NCI-H1436 (cell line): ENCODE measurements at places on chromosomes 2 and 18.

DNA sequence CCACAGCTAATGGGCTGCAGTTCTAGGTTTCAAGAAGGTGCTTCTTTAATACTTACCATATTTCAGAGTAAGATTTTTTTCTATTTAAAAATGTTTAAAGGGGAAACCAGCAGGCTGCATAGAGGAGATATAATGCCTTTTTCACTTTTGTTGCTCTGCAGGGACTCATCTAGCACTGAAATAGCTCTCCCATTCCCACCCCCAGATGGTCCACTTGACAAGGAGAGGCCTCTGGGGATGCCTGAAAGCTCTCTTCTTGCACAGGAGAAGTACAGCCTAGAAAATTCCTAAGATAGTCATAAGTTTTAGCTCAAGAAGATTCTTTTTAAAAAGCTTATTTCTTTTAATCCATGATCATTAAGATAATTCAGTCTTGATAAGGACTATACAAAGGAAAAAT lies 126.4 kb downstream of the CDH2 start:
- no peak for DNase-seq

- DNase-seq, result peak; percentile 37
Observed at GRCh38 chr2:71452565-71452964, 796 bp upstream of the DYSF start.

GRCh38 chr18:10833656-10834055 lies 307.8 kb downstream of the NAPG start:
- no peak for DNase-seq

GRCh38 chr2:239312741-239313667 lies 87.8 kb downstream of the HDAC4 start:
- no peak for DNase-seq

GRCh38 chr2:224126003-224126402 lies 86.9 kb upstream of the SERPINE2 start:
- DNase-seq, result no peak

- no peak for DNase-seq
Observed at GRCh38 chr18:40088130-40088529, 1866.9 kb upstream of the PIK3C3 start.

DNA sequence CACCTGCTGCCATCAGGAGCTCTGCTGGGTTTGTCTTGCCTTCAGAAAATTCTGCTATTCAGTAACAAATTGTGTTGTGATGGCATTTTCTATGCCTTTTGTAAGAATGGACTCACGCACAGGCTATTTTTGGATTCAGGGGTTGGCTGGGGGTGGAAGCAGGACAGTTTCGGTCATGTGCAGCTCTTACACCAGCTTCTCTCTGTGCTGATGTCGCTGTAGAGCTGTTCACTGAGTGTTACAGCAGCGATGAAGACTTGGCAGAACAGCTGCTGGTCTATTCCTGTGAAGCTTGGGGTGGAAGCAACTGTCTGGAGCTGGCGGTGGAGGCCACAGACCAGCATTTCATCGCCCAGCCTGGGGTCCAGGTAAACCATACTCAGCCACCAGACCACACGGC lies 49.2 kb downstream of the TRPM8 start:
- DNase-seq, result no peak

DNA sequence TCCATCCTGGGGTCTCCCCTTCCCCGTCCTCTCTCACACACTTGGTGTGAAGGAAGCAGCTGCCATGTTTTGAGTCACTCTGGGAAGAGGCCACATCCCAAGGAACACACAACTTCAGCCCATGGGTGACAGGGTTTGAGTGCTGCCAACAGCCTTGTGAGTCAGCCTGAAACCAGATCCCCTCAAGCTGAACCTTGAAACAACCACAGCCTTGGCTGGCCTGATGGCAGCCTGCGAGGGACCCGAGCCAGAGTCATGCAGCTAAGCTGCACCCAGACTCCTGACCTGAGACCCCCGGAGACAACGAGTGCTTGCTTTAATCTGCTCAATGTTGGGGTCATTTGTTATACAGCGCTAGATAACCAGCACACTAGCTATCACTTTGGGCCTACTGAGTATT lies 19.3 kb upstream of the MC2R start:
- no peak for DNase-seq

GRCh38 chr2:220296174-220296573 lies 668.7 kb downstream of the SLC4A3 start:
- peak; percentile 2 for DNase-seq

DNA sequence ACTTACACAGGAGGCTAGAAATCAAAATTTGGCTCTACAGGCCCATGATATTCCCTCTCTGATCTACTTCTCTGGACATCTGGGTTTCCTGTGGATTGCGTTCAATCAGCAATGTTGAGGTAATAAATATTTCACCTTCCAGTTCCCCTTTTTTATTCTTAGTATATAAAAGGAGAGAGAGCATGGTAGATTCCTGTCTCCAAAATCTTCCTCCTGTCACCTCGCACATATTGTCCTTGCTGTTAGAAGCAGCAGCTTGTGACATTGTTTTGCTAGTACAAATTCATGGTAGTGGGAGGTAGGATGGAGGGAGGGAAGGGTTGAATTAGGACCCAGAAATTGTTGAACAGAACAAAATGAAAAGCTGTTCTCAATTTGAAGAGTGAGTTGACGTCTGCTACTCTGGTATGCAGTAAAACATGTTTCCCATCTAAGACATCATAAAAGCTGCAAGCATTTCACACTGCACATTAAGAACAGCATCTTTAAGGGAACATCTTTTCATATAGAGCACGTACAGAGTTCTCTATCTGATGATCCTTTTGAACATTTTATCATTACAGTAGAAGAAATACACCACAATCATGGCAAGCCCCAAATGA lies 156.4 kb downstream of the RDH14 start:
- no peak for DNase-seq

DNA sequence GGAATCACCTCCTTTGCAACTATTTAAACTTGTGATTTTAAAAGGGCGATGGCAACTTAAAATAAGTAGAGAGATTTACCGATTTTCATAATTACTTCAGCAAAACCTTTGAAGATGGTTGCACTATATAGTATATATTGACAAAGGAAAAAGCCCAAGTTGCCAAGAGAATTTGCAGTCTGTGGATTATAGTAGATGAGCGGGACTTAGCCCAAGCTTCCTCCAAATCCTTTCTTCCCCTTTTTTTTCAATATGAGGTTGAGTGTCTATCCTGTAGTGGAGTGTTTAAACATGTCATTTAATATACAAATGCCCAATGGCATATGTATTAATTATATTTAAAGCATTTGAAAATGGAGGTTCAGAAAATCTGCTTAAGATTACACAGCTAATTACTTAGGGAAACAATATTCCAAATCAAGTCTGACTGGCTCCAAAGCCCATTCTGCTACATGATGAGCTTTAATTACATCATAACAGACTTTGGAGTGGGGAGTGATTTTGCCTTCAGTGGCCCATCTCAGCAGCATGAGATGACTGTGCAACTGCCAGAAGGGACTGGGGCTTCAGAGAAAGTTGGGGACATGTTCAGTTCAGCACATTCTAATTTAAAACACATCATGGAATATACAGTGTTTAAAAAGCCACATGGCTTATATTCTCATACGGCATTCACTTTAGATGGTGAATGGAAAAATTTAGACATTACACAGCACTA lies 73.2 kb downstream of the COL3A1 start:
- no peak for DNase-seq

GRCh38 chr18:62876828-62877227 lies 161.5 kb downstream of the PHLPP1 start:
- no peak for DNase-seq

- no peak for DNase-seq
Observed at GRCh38 chr2:178804791-178805190, 2.4 kb downstream of the TTN start.
